ENCODE measurements at places on chromosomes 5 and 9.

DNA sequence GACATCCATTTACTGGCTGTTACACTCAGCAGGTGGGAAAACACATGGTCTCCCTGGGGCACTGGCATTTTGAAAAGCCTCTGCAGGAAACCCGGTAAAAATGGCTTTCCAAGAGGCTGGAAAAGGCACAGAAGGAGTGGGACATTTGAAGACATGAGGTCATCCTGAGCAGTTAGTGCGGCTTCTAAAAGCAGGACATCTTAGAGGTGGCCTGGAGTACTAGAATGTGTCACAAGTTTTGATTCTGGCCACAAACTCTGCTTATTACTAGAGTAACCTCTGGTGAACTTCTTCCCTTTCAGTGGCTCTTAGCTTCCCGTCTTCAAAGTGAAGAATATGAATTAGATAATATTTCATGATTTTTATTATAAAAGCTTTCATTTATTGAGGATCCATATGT is 423.0 kb upstream of the BRINP1 start:
- DNase-seq: no peak

GRCh38 chr9:121445986-121446385 is 53.7 kb downstream of the GGTA1 start:
- no peak for DNase-seq

GRCh38 chr9:134346151-134346550 is 19.9 kb downstream of the RXRA start:
- DNase-seq: no peak

DNA sequence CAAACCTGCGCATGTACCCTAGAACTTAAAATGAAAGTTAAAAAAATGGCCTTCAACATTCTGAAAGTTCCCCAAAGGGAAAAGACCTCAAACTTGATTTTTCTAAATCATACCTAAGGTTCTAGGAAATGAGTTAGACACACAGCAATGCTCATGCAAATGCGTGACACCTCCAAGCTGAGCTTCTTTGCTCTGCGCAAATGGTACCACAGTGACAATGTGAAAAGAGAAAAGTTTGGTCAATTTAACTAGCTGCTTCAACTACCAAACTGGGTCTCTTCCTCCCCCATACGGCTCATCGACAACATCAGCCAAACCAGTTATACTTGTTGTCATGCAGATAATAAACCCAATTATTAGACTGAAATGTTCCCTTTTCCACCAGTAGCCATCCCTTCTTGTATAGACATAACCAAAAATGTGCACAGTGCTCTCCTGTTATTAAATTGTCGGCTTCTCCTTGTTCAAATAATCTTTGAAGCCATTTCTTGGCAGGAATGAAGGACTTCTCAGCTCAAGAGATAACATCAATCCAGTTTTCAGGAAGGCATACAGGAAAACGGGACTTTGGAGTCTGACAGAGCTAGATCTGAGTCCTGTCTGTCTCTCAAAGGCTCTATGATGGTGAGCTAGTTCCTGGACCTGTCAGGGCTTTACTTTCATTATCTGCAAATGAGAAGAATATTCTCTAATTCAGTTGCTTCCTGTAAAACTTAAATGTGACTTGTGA is 185.6 kb upstream of the NR3C1 start:
- DNase-seq: no peak

DNA sequence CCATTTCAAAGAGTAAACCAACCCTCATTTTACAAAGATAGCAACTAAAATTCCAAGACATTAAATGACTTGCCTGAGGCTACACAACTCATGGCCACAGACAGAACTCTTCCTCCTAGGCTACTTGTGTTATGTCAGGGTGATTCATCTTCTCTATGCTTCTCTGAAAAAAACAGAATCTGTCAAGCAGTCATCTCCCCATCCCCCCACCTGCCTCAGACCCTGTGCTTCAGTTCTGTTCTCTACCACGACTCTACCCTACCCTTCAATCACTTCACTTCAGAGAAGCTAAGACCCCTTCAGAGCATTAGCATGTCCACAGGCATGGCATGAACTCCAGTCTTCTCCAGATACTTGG is 277.7 kb upstream of the PTGER4 start:
- DNase-seq: no peak

GRCh38 chr5:20266066-20266465 is 278.1 kb upstream of the CDH18 start:
- DNase-seq: no peak

DNA sequence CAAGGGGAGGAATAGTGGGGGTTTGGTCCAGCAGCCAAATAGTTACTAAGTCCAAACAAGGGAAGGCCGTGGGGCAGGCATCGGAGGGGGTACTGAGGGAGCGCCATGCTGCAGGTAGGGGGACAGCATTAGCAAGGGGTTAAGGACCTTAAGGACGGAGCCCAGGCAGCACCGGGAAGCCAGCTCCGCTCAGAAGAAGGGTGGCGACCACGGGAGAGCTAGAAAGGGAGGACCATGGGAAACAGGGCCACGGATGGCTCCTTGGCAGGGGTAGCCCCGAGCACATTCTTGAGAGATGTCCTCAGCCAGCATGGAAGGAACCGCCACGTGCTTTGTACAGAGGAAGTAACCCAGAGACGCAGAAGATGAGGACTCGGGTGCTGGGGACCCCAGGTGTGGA is 76.2 kb upstream of the STXBP1 start:
- DNase-seq: no peak

DNA sequence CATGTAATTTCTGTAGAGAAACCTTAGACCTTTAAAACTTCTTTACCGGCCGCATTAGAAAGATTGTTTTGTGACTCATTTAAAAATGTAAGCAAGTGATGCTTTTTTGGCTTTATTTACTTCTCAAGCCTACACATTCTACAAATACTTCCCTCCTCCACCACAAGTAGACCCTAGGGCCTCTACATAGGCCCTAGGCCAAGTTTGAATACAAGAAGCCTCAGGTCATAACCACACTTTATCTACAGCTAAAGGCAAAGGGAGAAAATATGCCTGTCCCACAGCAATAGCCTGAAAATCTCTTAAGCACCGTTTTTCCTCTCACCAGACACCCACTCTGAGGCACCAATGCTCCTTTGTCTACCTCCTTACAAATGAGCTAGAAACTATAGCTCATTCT is 53.9 kb downstream of the CSNK1A1 start:
- DNase-seq: no peak

DNA sequence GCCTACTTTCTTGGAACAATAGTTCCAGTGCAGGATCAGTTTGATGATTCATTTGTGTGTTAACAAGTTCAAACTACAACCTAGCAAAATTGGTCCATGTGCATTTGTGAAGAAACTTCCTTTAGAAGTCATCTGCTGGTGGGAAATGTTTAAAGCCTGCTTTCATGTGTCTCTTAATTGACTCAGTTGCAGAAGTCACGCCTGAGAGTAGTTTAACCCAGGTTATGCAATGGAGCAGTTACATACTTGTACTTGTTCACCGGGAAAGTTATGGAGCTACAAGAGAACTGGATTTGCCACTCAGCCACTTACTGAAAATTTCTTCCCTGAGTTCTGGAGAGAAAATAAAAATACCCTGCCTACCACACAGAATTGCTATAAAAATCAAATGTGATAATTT is 1397.8 kb downstream of the PTPRD start:
- DNase-seq: no peak

DNA sequence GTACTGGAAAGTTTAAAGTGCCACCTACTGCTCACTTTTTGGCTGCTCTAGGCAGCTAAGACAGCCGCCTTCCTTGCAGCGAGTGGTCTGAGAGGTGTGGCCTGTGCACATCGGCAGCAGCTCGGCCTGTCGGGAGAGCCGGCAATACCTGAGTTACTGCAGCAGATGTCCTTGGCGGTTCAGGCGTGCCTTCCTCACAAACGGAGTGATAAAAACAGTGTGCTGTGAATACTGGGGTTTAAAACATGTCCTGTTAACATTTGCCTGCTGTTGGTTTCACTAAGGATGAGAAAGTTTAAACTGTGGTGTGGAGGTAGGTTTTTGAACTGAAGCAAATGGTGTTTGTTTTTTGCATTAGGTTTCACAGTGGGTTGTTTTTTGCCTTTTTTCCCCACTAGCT is 12.9 kb downstream of the TRAF2 start:
- DNase-seq: no peak

- DNase-seq: peak; percentile 80
These were observed 20.4 kb downstream of the GNPDA1 start for GRCh38 chr5:141992349-141992963.

GRCh38 chr5:168713051-168713450 is 133.9 kb upstream of the PANK3 start:
- DNase-seq: no peak

- no peak for DNase-seq
These were observed 26.1 kb downstream of the MAMDC2 start for GRCh38 chr9:70069704-70070103.

DNA sequence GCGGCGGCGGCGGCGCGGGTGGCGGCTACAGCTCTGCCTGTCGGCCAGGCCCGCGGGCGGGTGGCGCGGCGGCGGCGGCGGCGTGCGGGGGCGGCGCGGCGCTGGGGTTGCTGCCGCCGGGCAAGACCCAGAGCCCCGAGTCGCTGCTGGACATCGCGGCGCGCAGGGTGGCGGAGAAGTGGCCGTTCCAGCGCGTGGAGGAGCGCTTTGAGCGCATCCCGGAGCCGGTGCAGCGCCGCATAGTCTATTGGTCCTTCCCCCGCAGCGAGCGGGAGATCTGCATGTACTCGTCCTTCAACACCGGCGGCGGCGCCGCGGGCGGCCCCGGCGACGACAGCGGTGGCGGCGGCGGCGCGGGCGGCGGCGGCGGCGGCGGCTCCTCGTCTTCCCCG is 296 bp downstream of the ZSWIM6 start:
- DNase-seq: peak; percentile 45

- DNase-seq: no peak
These were observed 378.0 kb downstream of the MLLT3 start for GRCh38 chr9:20244271-20244670.

GRCh38 chr5:147534172-147534951 is 24.5 kb upstream of the DPYSL3 start:
- no peak for DNase-seq

GRCh38 chr5:6574537-6575245 is 58.2 kb downstream of the NSUN2 start:
- no peak for DNase-seq

GRCh38 chr9:69211424-69212036 is 37.5 kb downstream of the TJP2 start:
- no peak for DNase-seq

DNA sequence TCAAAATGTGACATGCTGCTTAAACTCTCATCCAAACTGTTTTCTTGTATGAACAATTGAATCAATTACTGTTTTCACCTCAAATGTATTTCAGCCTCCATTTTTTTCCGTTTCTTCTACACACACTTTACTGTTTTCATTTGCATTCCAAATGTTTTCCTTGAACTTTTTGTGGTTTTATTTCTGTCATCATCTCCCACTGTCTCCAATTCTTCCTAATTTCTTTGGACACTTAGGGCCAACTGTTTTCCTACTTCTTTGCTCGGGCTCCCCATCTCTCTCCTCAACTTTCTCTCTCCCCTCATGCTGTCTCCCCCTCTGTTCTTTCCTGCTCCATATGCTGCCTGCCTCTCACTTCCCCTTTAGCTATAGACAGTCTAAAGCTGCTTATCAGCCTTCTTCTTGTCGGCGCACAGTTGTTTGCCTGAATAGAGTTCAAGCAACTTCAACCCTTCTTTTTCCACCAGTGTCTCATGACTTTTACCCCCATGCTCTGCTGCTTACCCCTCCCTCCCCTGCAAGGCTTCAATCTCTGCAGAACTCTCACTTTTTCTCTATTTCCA is 443.4 kb downstream of the DTWD2 start:
- DNase-seq: no peak

GRCh38 chr9:87108661-87109060 is 161.4 kb upstream of the GAS1 start:
- no peak for DNase-seq

GRCh38 chr5:87048156-87048555 is 219.5 kb upstream of the RASA1 start:
- no peak for DNase-seq

GRCh38 chr5:18028036-18028435 is 393.8 kb downstream of the TAF11L14 start:
- no peak for DNase-seq

GRCh38 chr9:132973713-132974112 is 4.8 kb upstream of the GFI1B start:
- no peak for DNase-seq

DNA sequence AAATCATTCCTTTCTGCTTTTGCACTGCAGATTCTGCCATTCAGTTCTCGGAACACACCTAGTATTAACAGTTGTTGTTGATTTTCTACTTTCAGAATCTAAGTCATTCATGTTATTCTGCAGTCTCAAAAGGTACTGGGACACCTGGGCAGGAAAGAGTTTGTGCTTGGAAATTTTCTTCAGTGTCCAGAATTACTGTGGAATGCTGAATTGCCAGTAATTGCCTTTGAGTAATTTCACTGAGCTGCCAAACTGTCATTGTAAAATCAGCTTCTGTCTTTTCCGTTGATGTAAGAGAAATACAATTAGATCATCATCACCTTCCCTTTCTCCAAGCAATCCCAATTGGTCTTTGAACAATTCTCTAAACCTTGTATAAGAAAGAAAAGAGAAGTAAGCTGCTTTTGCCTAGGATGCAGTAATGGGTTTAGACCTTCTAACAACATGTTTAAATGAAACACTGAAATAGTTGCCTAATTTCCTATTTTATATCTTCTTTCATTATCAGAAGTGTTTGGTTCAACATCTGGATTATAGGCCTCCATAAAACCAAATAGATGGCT is 75.7 kb upstream of the TGFBR1 start:
- DNase-seq: no peak

- DNase-seq: no peak
These were observed 183.9 kb upstream of the PPP1R26 start for GRCh38 chr9:135295551-135296300.

DNA sequence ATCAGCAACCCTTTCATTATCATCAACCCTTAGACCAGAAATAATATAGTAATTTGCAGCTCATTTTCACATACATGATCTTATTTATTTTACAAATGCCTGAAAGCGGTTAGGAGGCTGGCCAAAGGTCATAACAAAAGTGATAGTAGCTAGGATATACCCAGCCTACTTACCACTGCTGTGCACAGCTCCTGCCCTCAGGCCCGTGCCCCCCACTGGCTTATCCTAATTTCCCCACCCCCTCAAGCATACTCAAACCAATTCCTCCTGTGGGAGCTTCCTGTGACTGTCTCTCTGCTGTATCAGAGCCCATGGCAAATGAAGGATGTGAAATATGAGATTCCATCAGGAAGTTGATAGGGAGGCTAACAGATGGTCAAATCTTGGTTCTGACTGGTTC is 14.8 kb downstream of the FAM219A start:
- no peak for DNase-seq

GRCh38 chr5:136058039-136058971 is 29.5 kb downstream of the TGFBI start:
- no peak for DNase-seq

- no peak for DNase-seq
These were observed 48.4 kb upstream of the SNAPC3 start for GRCh38 chr9:15374310-15374709.

- DNase-seq: no peak
These were observed 41.0 kb upstream of the SLC36A1 start for GRCh38 chr5:151406322-151406947.

Measured in CD4-positive, alpha-beta T cell treated with Interleukin-12 subunit alpha and Interleukin-12 subunit beta, for 1 hour (primary cell).